ENCODE measurements at places on chromosomes 7 and 10.

DNA sequence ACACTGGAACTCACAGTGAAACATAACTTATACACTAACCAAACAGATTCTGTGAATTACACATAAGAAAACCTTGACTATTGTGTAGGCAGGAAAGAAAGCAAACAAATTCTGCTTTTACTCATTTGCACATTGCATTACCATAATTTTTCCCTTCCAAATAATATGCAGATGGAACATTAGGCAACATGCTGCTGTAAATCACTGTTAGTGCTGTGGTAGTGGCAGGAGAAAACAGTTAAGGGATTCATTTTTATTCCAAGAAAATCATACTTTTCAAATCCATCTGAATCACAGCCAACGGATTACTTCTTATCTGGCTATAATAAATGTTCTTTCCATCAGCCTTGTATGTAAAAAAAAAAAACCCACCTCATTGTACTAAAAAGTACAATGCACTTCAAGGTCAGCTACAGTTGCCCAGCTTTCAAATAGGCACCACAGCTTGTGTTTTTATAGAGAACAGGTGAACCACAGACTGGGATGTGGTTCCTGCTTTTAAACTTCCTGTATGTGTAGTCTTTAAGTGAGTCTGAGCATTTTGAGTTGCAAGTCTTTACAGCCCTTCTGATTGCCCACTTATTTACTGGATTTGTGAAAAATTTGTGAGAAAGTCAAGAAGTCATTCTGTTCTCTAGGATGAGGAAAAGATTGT is 590.0 kb upstream of the SEMA3D start:
- DNase-seq: no peak

GRCh38 chr7:100176096-100177044 is 811 bp downstream of the GPC2 start:
- DNase-seq: no peak

DNA sequence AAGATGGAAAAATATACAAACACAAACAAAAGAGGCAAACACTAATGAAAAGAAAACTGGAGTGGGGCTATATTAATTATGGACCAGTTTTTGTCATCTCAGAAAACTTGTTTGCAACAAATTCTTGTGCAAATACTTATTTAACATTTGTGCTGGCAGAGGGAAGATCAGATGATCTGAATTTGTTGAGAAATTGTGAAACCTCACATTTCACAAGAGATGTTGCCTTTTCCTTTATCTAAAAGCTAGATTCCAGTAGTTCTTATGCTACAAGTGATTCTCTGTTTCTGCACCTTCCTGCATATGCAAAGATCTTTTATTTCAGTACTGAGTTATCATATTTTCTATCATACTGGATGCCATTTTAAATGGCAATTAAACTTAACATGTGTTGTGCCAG is 320.7 kb downstream of the SUGCT start:
- DNase-seq: no peak

DNA sequence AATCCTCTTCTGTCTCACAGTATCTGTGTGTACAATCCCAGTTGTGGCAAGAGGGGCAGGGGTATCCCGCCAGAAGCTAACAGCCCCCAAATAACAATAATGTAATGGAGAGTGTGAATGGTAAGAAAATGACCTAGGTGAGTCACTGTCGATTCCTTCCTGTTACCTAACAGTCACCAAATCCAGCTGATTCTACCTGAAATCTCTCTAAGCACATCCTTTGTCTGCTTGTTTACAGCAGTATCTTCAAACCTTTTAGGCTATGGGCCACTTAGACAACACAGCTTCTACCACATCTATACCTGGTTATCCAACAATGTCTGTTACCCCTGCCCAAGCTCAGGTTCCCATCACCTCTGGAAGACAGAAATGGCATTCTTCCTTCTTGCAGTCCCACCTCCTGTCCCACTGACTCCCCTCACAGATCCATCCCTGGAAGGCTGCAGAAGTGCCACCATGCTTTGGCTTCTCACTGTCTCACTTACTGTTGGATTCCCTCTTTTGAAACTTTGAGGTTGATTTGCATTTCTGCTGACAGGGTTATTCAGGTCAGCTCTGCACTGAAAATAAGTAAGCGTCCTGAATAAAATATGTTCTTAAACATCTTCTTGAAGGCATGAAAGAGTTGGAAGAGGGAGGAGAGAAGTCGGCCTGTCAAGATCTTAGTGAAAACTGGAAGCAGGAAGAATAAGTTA is 13.1 kb downstream of the PIP4K2A start:
- no peak for DNase-seq

- no peak for DNase-seq
These were observed 266.6 kb upstream of the PHYHIPL start for GRCh38 chr10:58909881-58910280.

- no peak for DNase-seq
These were observed 60.2 kb downstream of the CHST15 start for GRCh38 chr10:124032971-124033886.

DNA sequence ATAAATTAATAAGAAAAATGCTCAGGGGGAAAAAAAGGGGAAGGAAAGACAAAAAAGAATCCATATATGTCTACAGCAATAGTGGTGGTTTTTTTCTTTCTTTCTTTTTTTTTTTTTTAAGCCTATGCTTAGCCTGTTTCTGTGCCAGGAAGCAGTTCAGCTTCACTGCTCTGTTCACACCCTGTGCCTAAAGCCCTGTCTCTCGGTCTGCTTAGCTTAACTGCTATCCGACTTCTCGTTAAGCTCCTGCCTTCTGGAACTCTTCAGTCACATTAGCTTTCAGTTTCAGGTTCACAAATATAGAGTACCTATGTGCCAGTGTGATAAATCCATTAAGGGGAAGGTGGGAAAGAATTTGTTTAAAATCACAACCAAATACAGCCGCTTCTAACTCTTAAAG is 26.5 kb upstream of the NRG3 start:
- no peak for DNase-seq

All from RWPE2 (cell line).